ENCODE measurements at places on chromosomes 7 and 10.

DNA sequence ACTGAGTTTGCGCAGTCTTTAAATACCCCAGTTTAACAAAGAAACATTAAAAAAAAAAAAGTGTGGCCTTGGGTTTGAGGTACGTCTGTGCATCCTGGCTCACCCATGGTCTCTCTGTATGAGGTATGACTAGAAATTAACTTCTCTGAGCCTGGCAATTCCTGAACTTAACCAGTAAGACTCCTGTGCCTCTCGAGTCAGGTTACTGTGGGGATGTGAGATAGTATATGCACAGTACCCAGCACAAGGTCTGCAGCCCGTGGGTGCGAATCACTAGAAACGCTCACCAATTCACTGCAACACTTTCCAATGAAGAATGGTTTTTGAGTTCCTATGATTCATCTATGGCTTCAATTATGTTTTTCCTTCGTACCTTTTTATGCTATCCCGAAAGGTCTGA is 149.9 kb downstream of the SFMBT2 start:
- no peak for DNase-seq

- no peak for DNase-seq
Measured at GRCh38 chr7:13257661-13258060, 570.2 kb downstream of the ARL4A start.

DNA sequence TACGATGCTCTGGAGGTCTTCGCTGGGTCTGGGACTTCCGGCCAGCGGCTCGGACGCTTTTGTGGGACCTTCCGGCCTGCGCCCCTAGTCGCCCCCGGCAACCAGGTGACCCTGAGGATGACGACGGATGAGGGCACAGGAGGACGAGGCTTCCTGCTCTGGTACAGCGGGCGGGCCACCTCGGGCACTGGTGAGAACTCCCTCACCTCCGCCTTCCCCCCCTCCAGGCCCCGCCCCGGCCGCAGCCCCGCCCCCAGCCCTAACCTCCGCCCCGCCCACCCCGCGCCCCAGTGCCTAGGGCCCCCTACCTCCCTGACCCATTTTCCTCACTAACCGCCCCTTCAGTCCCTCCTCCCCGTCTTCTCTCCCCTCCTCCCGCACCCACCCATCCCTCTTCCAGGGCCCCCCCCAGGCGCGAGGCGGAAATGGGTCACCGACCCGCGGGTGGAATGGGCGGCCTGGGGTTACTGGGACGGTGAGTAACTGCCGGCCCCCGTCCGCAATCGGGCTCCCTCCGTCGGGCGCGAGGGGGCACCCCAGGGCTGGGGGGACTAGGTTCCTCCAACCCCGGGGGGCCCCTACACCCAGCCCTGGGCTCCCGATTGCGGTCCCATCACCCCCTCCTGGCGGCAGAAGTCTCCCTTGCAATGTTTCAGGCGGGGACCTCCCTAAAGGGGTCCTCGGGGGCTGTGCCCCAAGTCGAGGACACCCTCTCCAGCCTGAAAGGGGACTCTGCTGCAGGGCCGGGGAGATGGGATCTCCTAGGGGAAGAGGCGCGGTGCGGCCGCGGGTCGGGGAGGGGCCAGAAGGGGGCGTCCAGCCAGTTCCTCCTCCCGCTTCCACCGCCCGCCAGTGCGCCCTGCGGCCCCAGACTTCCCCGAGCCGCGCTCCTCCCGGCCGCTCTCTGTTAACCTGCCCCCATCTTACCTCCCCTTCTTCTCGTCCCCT is 2.1 kb downstream of the PCOLCE start:
- DNase-seq: peak; percentile 49

DNA sequence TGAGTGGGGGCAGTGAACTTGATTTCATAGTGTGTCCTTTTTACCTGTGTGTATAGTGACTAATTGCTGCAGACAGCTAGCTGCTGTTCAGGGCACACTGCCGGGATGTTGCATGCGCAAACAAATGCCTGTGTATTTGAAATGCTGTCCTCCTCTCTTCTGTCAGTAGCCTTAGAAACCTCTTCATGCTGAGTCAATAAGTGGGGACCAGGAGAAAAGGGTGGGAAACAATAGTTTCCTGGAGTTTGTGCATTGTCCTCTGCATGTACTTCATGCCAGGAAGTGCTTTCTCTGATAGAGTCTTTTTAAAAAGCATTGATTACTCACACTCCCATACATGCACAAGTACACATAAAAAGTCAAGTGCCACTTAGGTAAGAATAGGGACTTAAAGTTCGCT is 1183.7 kb upstream of the CELF2 start:
- DNase-seq: no peak

DNA sequence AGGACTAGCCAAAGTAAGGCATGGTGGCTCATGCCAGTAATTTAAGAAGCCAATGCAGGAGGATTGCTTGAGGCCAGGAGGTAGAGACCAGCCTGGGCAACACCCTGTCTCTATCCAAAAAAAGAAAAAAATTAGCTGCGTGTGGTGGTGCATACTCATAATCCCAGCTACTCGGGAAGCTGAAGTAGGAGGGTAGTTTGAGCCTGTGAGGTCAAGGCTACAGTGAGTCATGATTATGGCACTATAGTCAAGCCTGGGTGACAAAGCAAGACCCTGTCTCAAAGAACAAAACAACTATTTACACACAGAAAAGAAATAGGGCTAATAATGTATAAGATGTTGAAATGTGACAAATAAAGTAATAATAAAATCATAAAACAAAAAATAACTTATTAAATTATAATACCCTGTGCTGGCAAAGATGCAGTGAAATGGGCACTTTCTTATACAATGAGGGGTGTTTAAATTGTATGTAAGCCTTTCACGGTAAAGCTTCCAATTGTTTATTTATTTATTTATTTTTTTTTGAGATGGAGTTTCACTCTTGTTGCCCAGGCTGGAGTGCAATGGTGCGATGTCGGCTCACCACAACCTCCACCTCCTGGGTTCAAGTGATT is 175.2 kb downstream of the TPST1 start:
- DNase-seq: no peak

GRCh38 chr7:5637415-5637814 is 144.0 kb downstream of the RNF216 start:
- DNase-seq: no peak

DNA sequence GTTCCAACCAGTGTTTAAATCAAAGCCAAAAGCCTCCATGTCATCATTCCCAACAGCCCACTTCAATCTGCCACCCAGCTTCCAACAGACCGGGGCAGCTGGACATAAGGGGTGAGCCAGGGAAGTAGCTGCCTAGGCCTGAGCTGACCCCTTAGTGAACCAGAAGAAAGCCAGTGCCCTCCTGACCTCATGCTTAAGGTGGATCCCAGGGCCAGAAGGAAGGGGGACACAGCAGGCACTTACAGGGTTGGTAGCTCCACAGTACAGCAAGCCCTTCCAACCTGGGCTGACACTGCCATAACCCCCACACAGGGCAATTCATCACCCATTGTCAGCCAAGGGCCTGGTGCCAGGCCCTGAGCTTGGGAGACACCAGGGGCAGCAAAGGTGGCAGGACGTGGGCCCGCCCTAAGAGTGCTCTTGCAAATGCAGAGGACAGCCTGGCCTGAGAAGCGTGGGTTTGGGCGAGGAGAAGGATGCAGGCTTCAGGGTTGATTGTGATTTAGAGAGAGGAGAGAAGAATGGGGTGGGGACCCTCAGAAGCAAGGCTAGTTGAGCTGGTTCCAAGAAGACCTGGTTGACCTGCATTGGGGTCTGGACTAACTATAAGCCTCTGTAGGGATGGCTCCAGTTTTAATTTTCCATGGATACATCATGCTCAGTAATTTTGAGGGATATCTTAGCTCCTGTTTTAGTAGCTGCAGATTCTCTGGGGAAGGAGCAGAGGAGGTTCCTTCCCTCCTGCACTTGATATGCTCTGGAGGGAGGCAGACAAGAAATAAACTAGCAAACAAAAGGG is 3.1 kb upstream of the CYP26A1 start:
- no peak for DNase-seq

DNA sequence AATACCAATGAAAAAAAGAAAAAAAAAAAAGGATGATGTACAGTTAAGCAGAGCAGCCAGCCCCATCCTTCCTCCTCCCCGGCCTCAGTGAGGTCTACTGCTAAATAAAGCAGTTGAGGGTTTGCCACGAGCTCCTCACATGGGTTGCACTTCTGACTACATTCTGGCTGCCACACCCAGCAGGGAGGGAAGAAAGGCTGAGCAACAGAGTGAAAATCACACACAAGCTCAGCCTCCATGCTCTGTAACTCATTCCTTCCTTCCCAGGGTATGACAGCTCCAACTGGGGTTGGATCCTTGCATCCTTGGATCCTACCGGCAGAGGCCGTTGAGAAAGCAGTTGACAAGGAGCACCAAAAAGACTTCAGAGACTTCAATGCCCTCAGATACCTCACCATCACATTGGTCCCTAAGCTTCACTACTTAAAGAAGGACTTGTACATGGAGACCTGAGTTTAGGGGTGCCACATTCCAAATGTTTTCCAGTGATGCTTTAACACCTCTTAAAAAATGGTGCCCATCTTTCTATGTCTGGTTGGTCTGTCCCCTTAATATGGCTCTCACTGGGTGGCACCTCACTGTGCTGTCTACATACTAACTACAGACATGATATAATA is 52.9 kb upstream of the PIK3CG start:
- no peak for DNase-seq

GRCh38 chr10:29041616-29042015 is 247.3 kb upstream of the LYZL1 start:
- DNase-seq: no peak

- DNase-seq: no peak
Measured at GRCh38 chr7:44221231-44221791, 20.5 kb downstream of the YKT6 start.

GRCh38 chr10:77086081-77086480 is 551.5 kb downstream of the KCNMA1 start:
- no peak for DNase-seq

All from stimulated activated CD8-positive, alpha-beta memory T cell treated with anti-CD3 and anti-CD28 coated beads, Interleukin-12 subunit alpha, Interleukin-12 subunit beta, amount 100 ng/mL, for 1 hour (primary cell).